ENCODE measurements at places on chromosomes 2 and 18.

DNA sequence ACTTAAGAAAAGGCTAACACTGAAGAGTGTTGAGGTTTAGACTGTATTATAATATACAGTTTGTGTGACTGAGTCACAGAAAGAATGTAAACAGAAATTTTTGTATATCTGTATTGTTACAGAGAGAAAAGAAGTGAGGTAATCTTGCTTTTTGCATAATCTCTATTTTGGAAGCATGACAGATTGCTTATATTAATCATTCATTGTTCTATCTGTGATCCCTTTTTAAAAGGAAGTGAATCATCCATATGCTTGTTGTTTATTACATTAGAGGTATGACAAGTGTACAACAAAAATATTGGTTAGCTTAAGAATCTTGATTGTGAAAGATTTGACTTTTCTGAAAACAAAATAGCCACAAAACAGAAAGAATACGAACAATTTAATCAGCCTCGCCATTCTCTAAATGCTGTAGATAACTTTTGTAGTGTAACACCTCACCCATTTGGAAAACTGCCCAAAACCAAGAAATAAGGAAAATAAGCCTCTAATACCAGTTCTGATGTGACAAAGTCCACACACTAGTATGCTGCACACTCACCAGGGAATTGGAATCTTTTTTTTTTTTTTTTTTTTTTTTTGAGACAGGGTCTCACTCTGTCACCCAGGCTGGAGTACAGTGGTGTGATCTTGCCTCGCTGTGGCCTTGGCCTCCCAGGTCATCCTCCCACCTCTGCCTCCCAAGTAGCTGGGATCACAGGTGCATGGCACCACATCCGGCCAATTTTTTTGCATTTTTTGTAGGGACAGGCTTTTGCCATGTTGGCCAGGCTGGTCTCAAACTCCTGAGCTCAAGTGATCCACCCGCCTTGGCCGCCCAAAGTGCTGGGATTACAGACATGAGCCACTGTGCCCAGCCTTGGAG lies 91.5 kb upstream of the LPIN2 start:
- H3K4me1 ChIP-seq = no peaks in the 10 kb centered on the region
- H3K36me3 ChIP-seq = peaks cover 4% of the 10 kb centered on the region
- H3K27ac ChIP-seq = no peak overlapping the region

- no peaks in the 10 kb centered on the region for H3K4me1 ChIP-seq
- no peaks in the 10 kb centered on the region for H3K36me3 ChIP-seq
- no peak overlapping the region for H3K27ac ChIP-seq
- H3K4me3 ChIP-seq = no peak overlapping the region
- peaks cover 7% of the 10 kb centered on the region for H3K27me3 ChIP-seq
Measured at GRCh38 chr2:165401285-165401852, 68.1 kb upstream of the CSRNP3 start.

DNA sequence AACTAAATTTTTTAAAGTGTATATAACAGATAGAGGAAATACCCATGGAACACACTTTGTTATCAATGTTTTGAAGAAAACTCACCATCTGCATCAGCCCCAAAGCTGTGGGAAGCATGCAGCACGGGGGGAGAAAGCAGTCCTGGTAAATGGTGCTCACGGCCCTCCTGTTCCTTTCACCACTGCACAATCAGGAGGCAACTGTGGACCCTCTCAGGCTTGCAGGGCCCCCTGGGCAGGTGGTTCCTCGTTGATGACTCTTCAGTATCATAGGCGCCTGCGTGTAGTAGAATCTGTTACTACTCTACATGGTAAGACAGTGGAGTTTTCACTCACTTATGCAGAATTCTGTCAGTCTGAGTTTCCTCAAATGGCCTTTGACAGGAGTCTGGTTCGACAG lies 4.9 kb upstream of the CNDP1 start:
- H3K27ac ChIP-seq = no peak overlapping the region
- H3K27me3 ChIP-seq = peaks cover 3% of the 10 kb centered on the region
- H3K36me3 ChIP-seq = no peaks in the 10 kb centered on the region
- no peaks in the 10 kb centered on the region for H3K4me1 ChIP-seq
- no peak overlapping the region for H3K4me3 ChIP-seq

- H3K36me3 ChIP-seq = peaks cover 4% of the 10 kb centered on the region
- no peaks in the 10 kb centered on the region for H3K4me1 ChIP-seq
- H3K4me3 ChIP-seq = no peak overlapping the region
- peaks cover 5% of the 10 kb centered on the region for H3K27me3 ChIP-seq
Measured at GRCh38 chr2:2324119-2324518, 7.0 kb downstream of the MYT1L start.

GRCh38 chr2:88690591-88691338 lies 708 bp upstream of the RPIA start:
- H3K4me3 ChIP-seq = peak overlapping the region; percentile 96
- DNase-seq = peak; percentile 47
- peak overlapping the region; percentile 97 for H3K27ac ChIP-seq
- no peaks in the 10 kb centered on the region for H3K36me3 ChIP-seq
- no peaks in the 10 kb centered on the region for H3K27me3 ChIP-seq
- peaks cover 35% of the 10 kb centered on the region for H3K4me1 ChIP-seq

- H3K4me3 ChIP-seq = no peak overlapping the region
- no peak overlapping the region for H3K27ac ChIP-seq
- DNase-seq = no peak
- H3K4me1 ChIP-seq = peaks cover 9% of the 10 kb centered on the region
- H3K27me3 ChIP-seq = peaks cover 1% of the 10 kb centered on the region
Measured at GRCh38 chr2:111208639-111209038, 87.9 kb downstream of the BCL2L11 start.

DNA sequence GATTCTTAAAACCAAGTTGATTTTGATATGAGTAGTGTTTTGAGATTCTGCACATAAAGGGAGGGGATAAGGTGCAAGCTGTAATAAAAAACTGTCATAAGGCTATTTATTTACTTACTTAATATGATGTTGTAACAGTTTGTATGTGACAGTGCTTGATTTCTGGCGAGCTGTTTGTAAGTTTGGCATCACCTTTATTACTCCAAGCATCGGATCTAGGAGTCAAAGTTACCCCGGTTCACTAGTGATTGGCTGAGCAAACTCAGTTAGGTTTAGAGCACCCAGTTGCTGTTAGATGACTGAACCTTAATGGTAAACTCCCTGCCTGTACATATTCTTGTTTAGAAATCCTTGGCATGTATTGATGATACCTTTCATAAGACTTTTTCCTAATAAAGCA lies 16.1 kb downstream of the ZCCHC2 start:
- H3K4me3 ChIP-seq = no peak overlapping the region
- no peak overlapping the region for H3K27ac ChIP-seq
- no peak for DNase-seq
- peaks cover 10% of the 10 kb centered on the region for H3K36me3 ChIP-seq
- no peaks in the 10 kb centered on the region for H3K27me3 ChIP-seq

- H3K4me1 ChIP-seq = peaks cover 94% of the 10 kb centered on the region
- H3K36me3 ChIP-seq = peaks cover 42% of the 10 kb centered on the region
- H3K27me3 ChIP-seq = no peaks in the 10 kb centered on the region
- DNase-seq = peak; percentile 76
Measured at GRCh38 chr18:77071711-77072292, 60.8 kb downstream of the MBP start.

DNA sequence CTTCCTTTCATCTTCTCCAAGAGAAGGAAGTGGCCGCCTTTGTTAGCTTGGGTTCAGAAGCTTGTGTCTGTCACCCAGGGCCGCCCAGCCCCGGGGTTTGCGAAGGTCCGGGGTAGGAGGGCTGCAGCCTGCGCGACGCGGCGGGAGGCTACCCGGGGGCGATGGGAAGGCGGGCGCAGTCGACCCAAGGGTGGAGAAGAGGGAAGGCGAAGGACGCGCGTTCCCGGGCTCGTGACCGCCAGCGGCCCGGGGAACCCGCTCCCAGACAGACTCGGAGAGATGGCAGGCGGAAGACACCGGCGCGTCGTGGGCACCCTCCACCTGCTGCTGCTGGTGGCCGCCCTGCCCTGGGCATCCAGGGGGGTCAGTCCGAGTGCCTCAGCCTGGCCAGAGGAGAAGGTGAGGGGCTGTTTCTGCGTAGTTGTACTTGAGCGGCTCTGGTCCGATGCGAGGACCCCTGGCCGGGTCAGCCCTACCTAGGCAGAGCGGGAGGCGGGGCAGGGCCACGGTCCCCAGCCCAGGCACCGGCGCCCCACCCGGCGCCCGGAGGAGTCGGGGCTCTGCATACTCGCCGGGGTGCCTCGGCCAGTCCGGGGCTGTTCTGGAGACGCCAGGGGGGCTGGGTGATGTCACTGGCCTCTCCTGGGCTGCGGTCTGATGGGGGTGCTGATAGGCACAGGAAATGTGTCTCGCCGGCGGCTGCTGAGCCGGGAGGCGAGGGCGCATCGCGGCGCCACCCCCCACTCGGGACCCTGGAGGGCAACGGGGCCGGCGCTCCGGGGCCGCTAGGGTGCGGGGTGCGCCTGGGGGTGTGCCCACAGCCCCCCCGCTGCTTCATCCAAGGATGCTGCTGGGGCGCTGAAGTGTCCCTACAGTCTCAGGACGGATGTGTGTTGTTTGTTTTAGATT lies at the start of gene QPCT:
Gene QPCT, plus strand, starts transcription at position 178 of the 909 bp plus-strand sequence. Its CDS starts 102 bp downstream, at position 280.
- H3K27ac ChIP-seq = peak within 1 kb of the TSS; percentile 53
- no peaks in the 10 kb centered on the region for H3K36me3 ChIP-seq
- peak; percentile 56 for DNase-seq

GRCh38 chr2:219542931-219543595 lies 546 bp downstream of the CHPF start:
- H3K27ac ChIP-seq = peak overlapping the region; percentile 76
- H3K4me3 ChIP-seq = peak overlapping the region; percentile 86
- peaks cover 14% of the 10 kb centered on the region for H3K27me3 ChIP-seq
- no peaks in the 10 kb centered on the region for H3K36me3 ChIP-seq
